ENCODE measurements at places on chromosomes 3 and 15.

DNA sequence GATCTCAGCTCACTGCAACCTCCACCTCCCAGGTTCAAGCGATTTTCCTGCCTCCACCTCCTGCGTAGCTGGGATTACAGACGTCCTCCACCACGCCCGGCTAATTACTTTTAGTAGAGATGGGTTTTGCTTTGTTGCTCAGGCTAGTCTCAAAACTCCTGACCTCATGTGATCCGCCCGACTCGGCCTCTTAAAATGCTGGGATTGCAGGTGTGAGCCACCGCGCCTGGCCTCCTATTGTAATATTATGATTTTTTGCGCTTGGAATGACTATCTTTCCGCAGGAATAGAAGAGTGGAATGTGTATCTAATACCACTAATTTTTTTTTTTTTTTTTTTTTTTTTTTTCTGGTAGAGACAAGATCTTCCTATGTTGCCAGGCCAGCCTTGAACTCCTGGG is 1.8 kb downstream of the ARL8B start:
- DNase-seq, result no peak

DNA sequence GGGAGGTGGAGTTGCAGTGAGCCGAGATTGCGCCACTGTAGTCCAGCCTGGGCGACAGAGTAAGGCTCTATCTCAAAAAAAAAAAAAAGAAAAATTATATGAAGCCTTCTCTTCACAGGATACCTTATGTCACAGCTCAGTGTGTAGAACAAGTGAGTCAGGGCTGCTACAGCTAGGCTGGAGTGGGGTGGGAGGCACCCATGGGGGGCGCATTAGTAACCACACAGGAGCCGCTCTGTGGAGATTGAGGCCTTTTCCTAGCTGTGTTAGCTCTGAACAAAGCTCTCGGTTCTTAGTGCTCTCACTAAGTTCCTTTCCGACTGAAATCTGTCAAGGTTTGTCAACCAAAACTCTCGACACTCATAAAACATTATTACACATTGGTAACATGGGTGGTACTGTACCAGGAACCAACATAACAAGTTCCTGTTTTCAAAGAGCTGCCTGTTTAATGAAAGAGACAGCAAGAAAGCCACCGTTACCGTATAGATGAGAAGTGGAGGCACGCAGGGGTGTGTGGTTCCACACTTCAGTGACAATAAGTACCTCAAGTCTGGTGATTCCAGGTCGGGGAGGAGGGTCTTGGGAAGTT is 4.5 kb downstream of the LRRC31 start:
- DNase-seq, result no peak

GRCh38 chr3:63352008-63352279 is 73.8 kb downstream of the SYNPR start:
- DNase-seq, result no peak

- no peak for DNase-seq
Observed at GRCh38 chr15:100193277-100193860, 148.4 kb downstream of the ADAMTS17 start.

GRCh38 chr15:42729409-42729808 is 7.5 kb downstream of the CDAN1 start:
- DNase-seq, result no peak

- DNase-seq, result no peak
Observed at GRCh38 chr3:56052188-56052587, 416.1 kb downstream of the ERC2 start.

GRCh38 chr3:73319179-73319769 is 257.8 kb downstream of the EBLN2 start:
- DNase-seq, result no peak

DNA sequence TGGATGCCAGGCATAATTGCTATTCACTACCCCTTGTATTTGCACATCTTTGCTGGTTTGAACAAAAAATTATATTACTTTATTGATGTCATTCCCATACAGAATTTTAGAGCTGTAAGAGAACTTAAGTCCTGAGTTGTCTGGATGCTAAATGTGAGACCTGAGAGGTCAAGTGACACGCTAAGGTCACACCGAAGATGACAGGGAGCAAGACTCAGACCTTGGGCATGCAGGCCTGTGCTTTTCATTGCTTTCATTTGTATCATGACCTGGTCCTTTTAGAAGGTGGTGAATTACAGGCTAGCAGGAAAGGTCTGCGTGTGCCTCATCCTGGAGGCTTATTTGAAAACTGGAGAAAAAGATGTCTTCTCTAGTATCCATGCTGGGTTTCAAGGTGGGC is 312.0 kb upstream of the RASGRP1 start:
- DNase-seq, result no peak

DNA sequence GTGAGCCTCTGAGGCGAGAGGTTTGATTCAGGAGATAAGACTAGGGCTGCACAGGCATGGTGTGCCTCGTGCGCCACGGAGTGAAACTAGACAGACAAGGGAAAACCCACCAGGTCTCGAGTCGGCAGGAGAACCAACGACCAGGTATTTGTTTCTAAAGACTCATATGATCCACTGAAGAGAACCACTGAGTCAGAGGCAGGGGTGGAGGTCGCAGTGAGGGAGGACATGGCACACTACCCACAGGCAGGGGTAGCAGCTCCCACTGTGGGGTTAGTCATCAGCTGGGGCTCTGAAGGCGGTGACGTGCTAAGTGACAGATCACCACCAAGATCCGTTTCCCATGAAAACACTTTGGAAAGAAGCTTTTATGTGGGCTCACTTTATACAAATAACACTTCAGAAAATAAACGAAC is 45.7 kb downstream of the CHSY1 start:
- peak; percentile 52 for DNase-seq

GRCh38 chr3:106367496-106367895 is 498.7 kb upstream of the CBLB start:
- no peak for DNase-seq

DNA sequence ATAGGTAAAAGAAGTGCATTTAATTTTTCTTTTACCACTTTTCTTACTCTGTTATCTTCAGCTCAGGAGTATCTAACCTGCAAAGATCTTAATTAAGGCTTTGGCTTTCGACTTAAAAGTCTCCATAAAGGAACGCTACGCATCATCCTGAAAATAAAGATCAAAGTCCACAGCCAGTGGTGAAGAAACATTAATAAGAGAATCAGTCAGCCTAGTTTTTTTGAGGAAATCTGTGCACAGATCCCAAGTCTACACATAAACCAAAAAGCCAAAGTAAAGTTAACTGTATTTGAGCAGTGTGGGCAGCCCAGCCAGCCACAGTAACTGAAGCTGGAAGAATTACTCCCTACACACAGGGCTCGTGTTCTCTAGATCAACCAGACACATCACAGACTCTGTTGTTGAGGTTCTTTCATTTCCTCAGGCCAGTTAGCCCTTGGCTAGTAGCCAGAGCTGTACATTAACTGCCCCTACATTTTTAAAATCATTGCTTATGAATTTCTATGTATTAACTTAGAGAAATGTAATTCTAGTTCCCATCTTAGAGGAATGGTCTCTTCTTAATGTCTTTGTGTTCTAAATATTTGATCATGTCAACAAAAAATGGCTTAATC is 6.9 kb downstream of the LRRC2 start:
- no peak for DNase-seq

- DNase-seq, result no peak
Observed at GRCh38 chr3:113088616-113089015, 97.8 kb downstream of the GTPBP8 start.

DNA sequence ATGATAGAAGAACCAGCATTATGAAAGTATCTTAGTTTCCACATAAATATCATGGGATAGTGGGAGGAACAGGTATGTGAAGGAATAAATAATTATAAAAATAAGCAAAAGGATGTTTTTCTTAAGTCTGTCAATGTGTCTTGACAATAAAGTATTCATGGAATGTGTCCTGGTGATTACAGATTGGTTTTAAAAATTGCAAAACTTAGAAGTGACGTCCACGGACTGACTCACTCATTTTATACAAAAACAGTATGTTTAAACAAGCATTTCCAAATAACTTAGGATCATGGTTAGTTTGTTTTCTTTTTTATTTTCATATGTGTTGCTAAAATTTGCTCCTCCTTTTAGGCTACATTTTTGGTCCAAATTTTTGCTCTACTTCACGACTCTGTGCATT is 687.0 kb upstream of the NECTIN3 start:
- no peak for DNase-seq

GRCh38 chr15:81118361-81118760 is 15.7 kb upstream of the CFAP161 start:
- no peak for DNase-seq
